NCI-H1105 (cell line): ENCODE measurements at places on chromosomes 4 and X.

DNA sequence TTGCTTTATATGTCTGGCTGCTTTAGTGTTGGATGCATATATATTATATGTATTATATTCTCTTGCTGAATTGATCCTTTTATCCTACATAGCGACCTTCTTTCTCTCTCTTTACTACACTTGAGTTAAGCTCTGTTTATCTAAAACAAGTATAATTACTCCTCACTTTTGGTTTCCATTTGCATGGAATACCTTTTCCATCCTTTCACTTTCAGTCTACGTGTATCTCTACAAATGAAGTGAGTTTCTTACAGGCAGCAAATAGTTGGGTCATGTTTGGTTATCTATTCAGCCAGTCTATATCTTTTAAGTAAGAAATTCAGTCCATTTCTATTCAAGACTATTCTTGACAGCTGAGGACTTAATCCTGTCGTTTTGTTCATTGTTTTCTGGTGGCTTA lies 167.5 kb upstream of the USP38 start:
- no peak for DNase-seq

GRCh38 chr4:21009956-21010355 lies 309.7 kb downstream of the PACRGL start:
- no peak for DNase-seq

GRCh38 chr4:141569141-141569540 lies 67.2 kb upstream of the IL15 start:
- DNase-seq: no peak

- DNase-seq: no peak
Measured at GRCh38 chrX:103573202-103573601, 12.1 kb upstream of the TCEAL4 start.

DNA sequence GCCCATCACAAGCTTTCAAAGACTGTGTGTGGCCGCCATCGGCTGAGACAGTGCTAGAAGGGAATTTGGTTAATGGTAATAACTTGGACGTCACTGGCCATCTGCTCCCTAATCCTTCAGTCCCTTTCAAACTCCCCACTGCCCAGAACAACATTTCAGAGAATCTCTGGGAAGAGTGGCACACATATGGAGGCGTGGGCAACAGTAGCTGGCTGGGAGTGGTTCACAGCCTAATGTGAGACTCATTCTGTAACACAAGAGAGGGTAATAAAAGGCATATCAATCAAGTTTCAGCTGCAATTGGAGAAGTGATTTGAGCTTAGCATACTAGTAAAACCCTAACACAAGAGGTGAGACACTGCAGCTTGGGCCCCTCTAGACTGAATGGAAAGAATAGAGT lies 15.4 kb downstream of the SMIM10 start:
- no peak for DNase-seq

GRCh38 chr4:133143775-133144430 lies 5.2 kb upstream of the PCDH10 start:
- DNase-seq: no peak

DNA sequence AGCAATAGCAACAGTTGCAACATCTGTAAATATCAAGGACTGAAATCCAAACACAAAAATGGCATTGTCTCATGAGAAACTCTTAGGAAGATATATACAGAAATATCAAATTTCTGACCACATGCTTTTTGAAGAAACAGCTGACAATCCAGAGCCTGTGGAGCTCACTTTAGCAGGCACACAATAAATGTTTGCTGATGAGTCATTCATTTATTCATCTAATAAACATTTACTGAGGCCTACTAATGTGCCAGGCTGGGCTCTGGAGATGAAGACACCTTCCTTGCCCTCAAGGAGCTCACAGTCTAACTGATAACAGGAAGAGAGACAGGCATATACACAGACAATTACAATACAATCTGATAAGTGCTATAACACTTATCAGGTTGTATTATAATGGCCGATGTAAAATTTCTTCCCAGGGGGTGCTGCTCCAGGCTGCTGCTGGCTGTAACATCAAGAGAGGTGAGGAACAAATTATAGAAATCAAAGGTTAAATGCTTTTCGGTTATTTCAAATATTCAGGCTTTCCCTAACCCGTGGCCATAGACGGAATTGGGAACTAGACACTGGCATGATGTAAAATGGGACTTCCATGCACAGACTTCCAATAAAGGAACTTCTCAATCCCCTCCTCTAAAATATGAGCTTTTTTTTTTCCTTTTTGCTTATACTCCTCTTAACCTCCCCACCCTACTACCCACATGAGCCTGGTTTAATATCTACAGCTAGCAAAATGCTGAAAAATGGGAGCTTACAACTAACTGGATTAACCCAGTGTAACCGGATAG lies 16.8 kb upstream of the ZCCHC13 start:
- DNase-seq: no peak

- no peak for DNase-seq
Measured at GRCh38 chr4:66017671-66018070, 347.4 kb upstream of the EPHA5 start.
